Calu3 (cell line): ENCODE measurements at places on chromosomes 2 and 18.

GRCh38 chr2:85903849-85904248 is 15.1 kb upstream of the ST3GAL5 start:
- no peak for DNase-seq

DNA sequence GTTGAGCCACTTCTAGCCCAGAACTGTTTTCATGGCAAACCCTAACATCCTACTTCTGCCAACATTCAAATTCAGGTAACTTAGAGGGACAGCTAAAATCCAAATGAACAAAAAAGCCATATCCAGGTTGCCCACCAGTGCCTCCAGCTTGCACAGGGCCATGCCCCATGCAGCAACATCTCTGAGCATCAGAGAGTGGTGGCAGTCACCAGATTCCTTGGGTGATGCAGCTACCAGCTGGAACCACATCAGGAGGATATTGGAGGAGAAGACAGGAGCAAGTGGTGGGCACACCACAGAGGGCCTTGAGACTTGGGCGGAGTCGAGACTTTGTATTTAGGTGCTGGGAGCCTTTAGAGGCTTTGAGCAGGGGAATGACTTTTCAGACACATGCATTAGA is 50.5 kb downstream of the SDC1 start:
- DNase-seq, result no peak

- DNase-seq, result no peak
Measured at GRCh38 chr2:50635824-50636223, 396.1 kb downstream of the NRXN1 start.

GRCh38 chr2:158046121-158046880 is 55.4 kb upstream of the UPP2 start:
- DNase-seq, result no peak

DNA sequence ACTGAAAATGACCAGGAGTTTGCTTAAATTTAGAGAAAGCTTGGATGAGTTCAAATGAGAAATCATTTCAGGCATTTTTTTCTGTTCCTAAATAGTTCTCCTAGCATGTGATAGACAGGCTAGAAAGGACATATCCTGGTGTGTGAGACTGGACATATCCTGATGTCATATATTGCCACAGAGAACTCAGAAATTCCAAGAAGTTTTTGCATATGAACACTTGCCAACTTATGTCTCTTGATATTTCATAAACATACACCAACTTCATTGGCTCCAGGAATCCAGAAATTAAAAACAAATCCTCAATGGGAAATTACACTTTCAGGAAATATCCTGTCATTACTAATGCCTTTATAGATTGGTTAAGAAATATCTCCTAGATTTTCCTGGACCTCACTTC is 2.9 kb upstream of the SERPINB4 start:
- DNase-seq, result no peak

GRCh38 chr2:240958366-240959213 is 39.8 kb upstream of the SNED1 start:
- no peak for DNase-seq

DNA sequence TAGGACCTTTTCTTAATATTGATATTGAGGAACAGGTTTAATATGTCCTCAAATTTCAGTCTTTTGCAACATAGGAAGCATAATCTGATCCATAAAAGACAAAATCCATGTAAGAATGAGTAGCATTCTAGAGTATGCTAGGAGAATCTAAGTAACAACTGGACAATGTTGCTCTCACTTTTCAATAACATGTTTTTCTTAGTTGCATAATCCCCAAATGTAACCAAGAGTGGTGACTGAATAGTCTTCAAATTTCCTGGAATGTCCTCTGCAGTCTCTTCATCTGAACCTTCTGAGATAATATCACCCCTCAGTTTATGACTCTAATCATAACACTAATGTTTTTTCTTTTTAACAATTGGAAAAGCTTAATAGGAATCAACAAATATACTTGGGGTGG is 110.0 kb upstream of the ZEB2 start:
- no peak for DNase-seq

DNA sequence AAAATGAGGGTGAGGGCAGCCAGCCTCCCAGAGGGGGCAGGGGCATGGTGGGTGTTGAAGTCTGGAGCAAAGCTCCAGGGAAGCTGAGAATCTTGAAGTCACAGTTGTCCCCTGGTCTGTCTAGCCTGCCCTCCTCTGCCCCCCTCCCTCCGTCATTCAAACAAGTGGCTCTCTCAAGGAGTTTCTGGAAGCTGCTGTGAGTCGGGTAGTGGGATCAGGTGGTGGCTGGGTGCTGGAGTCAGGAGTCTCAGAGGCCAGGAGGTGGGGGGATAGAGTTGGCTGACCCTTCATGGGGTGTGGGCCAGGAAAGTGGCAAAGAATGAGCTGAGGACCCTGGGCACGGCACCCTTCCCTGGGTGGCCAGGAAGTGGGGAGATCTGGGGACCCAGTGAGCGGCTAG is 495 bp upstream of the ASIC4 start:
- no peak for DNase-seq

- DNase-seq, result no peak
Measured at GRCh38 chr2:217804791-217805667, 197.8 kb downstream of the TNS1 start.

- no peak for DNase-seq
Measured at GRCh38 chr2:128354161-128354560, 35.5 kb upstream of the HS6ST1 start.

GRCh38 chr2:149200109-149200520 is 130.3 kb upstream of the LYPD6 start:
- no peak for DNase-seq

- DNase-seq, result no peak
Measured at GRCh38 chr2:72747344-72747743, 78.5 kb downstream of the EXOC6B start.

GRCh38 chr2:230090967-230091366 is 22.2 kb upstream of the SLC16A14 start:
- no peak for DNase-seq

DNA sequence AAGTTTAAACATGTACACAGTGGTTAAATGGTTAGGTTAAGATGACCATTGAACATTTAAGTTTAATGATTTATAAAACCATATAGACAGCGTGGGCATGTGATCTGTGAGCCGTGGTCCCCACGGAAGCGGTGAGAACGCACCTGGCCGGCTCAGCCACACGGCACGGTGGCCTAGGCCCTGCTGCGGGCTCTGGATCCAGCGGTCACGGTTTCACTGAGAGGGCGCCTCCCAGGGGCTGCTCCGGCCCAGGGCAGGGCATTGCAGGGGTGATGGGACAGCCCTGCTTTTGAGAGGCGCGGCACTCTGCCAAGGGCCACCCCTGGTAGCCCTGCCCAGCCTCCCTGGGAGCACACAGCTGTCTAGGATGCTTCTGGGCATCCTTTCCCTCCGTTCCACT is 124.9 kb downstream of the RGPD3 start:
- no peak for DNase-seq

GRCh38 chr2:128409326-128410034 is 90.8 kb upstream of the HS6ST1 start:
- DNase-seq, result no peak

DNA sequence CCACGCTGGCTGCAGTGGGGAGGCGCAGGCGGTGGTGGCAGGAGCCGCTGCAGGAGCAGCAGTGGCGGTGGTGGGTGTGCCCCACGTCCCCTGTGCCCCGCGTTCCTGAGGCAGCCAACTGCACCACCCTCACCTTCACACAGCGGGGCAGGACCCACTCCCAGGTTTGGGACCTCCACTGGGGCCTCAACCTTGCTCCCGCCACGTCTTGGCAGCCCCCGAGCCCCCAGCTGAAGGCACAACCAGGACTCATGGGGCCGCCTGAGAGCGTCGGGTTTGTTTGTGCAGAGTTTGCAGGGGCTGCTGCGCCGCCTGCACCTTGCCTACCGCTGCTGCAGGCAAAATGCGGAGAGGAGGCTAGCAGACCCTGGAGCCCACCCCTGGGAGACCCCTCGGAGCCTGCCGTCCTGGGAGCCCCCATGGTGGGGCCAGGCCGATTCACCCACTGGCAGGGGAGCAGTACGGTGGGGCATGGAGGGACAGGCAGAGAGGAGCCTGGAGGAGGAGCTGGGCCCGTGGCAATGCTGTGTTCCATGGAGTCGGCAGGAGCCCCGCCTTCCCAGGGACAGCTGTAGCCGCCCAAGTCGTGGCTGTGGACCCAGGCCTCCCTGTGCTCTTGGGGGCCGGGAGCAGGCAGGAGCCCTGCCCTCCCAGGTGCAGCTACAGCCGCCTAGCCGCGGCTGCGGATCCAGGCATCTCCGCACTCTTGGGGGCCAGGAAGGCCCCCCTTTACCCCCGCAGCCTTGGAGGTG is 14.7 kb upstream of the EML6 start:
- DNase-seq, result peak; percentile 54
